Left lung (tissue), 14 donors: ENCODE measurements at places on chromosomes 5 and 9. TPM values are rescaled to one million over a fixed set of nuclear protein-coding genes. Genes with fewer than 3 reads are reported as not detected.

- DNase-seq = no peak
- H3K4me1 ChIP-seq = no peaks in the 10 kb centered on the region
- no peak overlapping the region for H3K4me3 ChIP-seq
- H3K36me3 ChIP-seq = no peaks in the 10 kb centered on the region
- H3K27ac ChIP-seq = no peak overlapping the region
- no peaks in the 10 kb centered on the region for H3K27me3 ChIP-seq
Measured at GRCh38 chr5:37777432-37778130, 62.3 kb downstream of the GDNF start.

GRCh38 chr9:120925535-120926396 lies 830 bp downstream of the TRAF1 start:
- DNase-seq = no peak
- H3K4me1 ChIP-seq = peaks cover 91% of the 10 kb centered on the region
- no peak overlapping the region for H3K4me3 ChIP-seq
- H3K36me3 ChIP-seq = no peaks in the 10 kb centered on the region
- no peaks in the 10 kb centered on the region for H3K27me3 ChIP-seq

- no peaks in the 10 kb centered on the region for H3K27me3 ChIP-seq
- H3K27ac ChIP-seq = no peak overlapping the region
- DNase-seq = no peak
- H3K36me3 ChIP-seq = no peaks in the 10 kb centered on the region
- H3K4me1 ChIP-seq = no peaks in the 10 kb centered on the region
Measured at GRCh38 chr5:53009816-53010215, 20.7 kb downstream of the ITGA2 start.

DNA sequence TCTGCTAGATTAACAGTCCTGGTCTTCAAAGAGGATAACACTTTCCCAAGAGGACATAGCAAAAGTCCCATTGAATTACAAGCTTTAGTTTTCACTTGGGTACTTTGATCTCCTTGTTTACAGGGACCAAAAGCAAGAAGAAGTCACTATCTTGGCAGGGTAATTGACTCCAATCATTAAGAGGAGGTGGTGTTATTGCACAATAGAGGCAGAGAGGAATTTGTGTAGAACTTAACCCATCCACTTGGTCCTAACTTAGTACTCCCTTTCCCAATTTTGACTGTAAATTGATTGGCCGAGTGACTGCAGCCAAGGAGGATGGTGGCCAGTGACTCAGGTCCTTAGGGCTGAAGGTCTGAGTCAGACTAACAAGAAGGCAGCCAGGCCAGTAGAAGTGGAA lies 9.3 kb upstream of the TRPC7 start:
- no peaks in the 10 kb centered on the region for H3K27me3 ChIP-seq
- no peaks in the 10 kb centered on the region for H3K36me3 ChIP-seq
- no peak overlapping the region for H3K4me3 ChIP-seq
- H3K4me1 ChIP-seq = no peaks in the 10 kb centered on the region
- DNase-seq = no peak

DNA sequence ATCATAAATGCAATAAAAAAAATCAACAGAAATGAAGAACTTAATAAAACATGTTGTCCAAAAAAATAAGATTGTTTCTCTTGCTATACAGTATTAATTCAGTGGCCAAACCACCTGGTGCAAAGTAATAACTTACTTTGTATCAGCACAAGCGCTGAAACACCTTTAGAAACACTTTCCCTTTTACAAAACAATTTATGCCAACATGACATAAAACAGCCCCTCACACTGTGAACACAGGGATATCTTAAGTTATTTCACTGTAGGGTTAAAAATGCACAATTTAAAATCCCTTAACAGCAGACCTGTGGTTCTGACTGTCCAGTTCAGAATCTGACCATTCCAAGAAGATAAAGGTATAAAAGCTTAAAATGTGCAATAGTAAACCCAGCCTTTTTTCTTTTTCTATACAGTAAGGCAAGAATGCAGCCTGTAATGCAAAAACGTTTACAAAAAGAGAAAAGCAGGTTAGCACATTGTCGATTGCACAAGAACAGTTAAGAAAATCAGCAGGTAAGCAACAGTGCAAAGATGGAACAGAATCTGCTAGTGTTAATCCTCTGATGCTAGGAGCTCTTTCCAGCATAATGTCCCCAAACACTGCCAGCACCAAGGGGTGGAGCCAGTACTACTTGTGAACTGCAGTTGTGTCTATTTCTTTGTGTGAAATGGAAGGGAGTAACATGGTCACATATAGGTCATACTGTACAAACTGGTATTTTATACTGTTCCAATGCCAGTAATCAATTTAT lies 21.6 kb downstream of the RAB14 start:
- H3K36me3 ChIP-seq = peaks cover 70% of the 10 kb centered on the region
- no peak for DNase-seq
- H3K4me1 ChIP-seq = peaks cover 41% of the 10 kb centered on the region
- no peak overlapping the region for H3K27ac ChIP-seq

- no peaks in the 10 kb centered on the region for H3K36me3 ChIP-seq
- no peak overlapping the region for H3K27ac ChIP-seq
- H3K4me1 ChIP-seq = no peaks in the 10 kb centered on the region
Measured at GRCh38 chr9:134245179-134245578, 80.8 kb upstream of the RNU6ATAC start.

DNA sequence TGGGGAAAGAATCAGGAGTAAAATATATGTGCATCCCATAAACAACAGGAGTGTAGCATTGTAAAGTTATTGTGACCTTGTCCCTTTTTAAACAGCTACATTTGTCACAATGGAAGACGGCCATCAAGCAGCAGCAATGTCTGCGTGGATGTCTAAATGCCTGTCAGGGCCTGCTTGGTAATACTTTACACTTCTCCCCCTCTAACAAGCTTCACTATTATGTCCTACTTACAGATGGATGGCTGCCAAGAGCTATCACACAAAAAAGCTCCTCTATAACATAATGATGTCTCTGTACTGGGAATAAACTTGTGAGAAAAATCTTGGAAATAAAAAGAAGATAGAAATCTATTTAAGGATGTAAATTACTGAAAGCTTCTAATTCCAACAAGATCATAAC lies 213.0 kb downstream of the FBXL17 start:
- no peak overlapping the region for H3K4me3 ChIP-seq
- no peaks in the 10 kb centered on the region for H3K4me1 ChIP-seq
- DNase-seq = peak; percentile 26
- no peaks in the 10 kb centered on the region for H3K27me3 ChIP-seq
- no peak overlapping the region for H3K27ac ChIP-seq

AIF1L gene
- total RNA-seq = 21.1 TPM

DNA sequence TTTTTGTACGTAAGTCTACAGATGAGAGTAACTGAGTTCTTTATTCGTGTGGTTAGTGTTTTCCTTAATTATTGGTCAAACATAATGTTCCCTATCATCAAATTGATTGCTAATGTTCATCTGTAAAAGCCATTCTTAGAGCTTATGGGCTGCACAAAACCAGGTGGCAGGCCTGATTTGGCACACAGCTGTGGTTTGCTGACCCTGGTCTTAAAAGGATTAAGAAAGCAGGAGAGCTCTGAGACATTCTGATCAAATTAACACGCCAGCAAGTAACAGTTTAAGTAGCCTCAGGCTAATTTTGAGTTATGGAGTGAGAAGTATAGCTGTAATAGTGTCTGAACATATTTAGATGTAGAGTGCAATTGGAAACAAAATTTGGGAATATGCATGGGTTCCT lies 63.2 kb downstream of the PRR16 start:
- H3K4me1 ChIP-seq = no peaks in the 10 kb centered on the region
- no peak overlapping the region for H3K4me3 ChIP-seq
- no peaks in the 10 kb centered on the region for H3K36me3 ChIP-seq
- no peak overlapping the region for H3K27ac ChIP-seq
- no peak for DNase-seq

TAS2R1 gene
- total RNA-seq = not detected

CCDC127 gene
- 5.2 TPM for total RNA-seq

TCOF1 gene
- 21.8 TPM for total RNA-seq
